Osteoblast (primary cell): ENCODE measurements at places on chromosomes 4 and X.
A peak's percentile ranks its signal among the peaks of the same experiment; 100 is the strongest.

DNA sequence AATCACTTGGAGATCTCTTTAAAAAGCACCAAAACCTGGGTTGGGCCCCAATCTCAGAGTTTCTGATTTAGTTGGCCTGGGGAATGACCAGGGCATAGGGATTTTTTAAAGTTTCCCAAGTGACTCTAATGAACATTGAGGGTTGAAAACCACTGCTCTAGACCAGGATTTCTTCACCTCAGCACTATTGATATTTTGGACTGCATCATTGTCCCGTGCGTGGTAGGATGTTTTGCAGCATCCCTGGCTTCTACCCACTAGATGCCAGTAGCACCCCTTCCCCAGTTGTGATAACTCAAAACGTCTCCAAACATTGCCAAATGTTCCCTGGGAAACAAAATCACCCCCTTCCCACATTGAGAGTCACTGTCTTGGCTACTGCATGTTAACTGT, 61.8 kb downstream of the ATXN3L start:
- no peak for DNase-seq

- DNase-seq = no peak
Measured at GRCh38 chr4:187944179-187944578, 51.4 kb upstream of the ZFP42 start.

- peak; percentile 89 for DNase-seq
Measured at GRCh38 chr4:128528793-128529553, 241.4 kb upstream of the PGRMC2 start.

DNA sequence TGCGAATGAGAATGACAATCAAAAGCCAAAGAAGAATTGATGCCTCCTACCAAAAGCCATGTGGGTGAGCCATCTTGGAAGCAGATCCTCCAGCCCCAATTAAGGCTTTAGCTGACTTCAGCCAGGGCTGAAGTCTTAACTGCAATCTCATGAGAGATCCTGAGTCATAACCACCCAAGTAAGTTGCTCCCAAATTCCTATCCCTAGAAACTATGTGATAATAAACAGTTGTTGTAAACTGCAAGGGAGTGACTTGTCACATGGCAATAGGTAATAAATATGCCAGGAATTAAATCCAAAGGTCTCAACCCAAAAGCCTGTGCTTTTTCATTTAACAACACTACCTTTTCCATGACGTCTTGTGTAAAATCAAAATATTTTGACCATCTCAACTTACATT, 154.2 kb upstream of the TBL1X start:
- DNase-seq = peak; percentile 86

GRCh38 chrX:84118315-84118714, 69.7 kb downstream of the RPS6KA6 start:
- no peak for DNase-seq

DNA sequence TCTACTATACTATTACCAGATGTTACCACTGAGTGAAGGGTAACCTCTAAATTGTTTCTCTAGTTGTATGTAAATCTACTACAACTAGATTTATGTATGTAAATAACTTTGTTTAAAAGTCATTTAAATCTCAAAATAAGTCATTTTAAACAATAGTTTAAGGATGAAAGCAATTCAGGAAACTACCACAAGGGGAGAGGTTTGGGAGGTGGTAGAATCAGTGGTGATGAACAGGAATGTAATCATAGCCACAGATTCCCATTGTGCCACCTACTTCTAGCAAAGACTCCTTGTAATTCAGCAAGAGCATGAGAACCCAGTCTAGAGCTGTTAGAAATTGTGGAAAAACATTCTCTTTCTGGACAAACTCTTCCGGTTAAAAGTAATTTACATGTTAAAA, 234.6 kb downstream of the SLC7A11 start:
- DNase-seq = no peak

- DNase-seq = peak; percentile 99
Measured at GRCh38 chr4:8393593-8394038, 46.9 kb downstream of the ACOX3 start.

- no peak for DNase-seq
Measured at GRCh38 chr4:105712766-105713165, 4.2 kb downstream of the GSTCD start.

DNA sequence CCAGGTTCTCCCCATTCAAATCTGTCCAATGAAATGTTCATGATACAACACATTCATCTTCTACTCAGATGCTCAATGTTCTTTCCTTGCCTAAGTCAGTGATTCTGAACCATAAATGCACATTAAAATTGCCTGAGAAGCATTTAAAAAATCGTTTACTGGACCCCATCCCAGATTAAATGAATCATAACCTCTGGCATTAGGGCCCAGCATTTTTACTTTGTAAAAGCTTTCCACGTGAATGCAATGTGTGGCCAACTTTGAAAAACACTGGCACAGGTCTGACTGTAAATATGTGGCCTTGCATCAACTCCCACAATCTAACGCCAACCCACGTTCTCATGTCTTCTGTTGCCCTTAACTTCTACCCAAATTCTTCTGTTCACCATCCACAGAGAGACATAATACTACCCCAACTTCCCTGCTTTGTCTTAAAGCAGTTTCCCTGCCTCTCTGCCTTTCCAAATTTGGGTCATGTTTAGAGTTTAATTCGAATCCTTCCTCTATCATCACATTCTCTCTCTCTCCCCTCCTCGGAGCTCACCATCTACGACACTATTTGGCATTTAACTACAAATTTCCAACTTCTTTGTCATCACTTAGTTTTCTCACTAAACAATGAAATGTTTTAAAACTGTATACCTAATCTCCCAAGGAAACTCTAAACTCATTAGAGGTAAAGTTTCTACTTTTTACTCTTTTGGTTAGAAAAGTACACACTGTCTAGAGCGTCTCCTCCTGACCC, 78.7 kb downstream of the PRKG2 start:
- peak; percentile 31 for DNase-seq
